CD4-positive, alpha-beta T cell treated with Interleukin-10 for 1 hour (primary cell): ENCODE measurements at places on chromosomes 5 and 9.
A peak's percentile ranks its signal among the peaks of the same experiment; 100 is the strongest.

- no peak for DNase-seq
These were observed 605.1 kb downstream of the ELAVL2 start for GRCh38 chr9:23220957-23221356.

DNA sequence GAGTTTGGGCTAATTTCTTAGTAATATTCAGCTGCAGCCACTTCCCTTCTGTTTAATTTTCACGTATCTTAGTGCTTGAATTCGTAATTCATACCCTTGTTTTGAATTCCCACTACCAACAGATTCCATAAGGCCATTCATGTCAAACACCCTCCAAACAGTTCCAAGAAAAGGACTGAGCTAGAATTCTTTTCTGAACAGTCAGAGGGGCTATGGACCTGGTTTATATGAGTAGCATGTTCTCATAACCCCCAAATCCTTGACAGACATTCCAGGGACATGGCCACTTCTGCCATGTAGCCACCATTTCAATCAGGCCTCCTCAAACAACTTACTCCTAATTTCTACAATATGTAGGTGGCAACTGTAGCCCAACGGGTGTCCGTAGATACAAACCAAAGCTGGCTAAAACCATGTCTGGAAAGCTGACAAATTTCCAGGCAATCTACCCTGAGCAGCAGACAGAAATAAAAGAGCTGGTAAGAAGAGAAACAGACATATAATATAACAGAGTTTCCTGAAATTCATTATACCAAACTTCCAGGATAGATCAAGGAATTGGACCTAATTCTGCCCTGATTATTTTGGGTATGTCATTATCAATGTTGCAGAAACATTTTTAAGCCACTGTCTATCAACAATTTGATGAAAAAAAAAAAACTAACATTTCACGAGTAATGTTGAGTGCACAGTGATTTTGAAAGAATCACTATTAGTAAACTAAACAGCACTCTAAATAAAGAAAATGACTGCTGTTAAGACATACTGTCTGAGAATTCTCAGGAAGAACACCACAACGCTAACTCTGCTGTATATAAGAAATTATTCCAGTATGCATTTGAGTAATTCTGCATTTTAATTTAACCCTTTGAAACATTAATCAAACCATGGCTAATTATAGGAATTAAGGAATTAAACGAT lies 40.7 kb downstream of the EBF1 start:
- DNase-seq: no peak

DNA sequence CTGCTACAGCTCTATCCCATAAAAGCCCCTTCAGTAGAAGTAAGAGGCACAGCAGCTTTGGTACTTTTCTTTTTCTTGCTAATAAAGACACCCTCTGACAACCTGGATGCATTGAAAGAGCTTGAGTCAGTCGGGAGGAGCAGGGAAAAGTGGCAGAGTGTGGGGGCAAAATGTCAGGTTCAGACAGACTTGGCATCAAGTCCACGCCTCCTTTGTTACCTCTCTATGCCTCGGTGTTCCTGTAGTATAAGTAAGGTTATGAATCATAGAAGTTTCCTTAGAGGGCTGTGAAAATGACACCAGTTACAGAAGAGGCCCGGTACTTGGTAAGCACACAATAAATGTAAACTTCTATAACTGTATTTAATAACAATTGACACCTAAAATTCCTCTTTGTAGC lies 133.9 kb downstream of the ESM1 start:
- no peak for DNase-seq

- no peak for DNase-seq
These were observed 276.4 kb downstream of the TMEM167A start for GRCh38 chr5:82800826-82801225.

DNA sequence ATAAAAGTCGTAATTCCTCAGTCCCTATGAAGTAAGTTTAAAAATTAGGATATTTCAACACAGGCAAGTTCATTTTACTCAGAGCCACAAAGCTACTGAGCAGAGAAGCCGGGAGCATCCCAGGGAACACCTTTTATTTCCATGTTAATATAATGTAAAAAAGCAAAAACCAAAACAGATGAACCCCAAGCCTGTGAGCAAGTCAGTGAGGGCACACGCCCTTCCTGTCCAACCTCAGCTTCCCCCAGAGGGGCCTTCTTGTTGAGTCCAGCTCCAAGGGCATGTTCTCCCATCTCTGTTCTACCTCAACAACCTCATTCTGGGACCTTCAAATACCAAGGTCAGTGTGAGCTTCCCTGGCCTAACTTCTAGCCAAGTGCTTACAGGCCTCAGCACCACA lies 24.8 kb downstream of the NSUN2 start:
- no peak for DNase-seq

DNA sequence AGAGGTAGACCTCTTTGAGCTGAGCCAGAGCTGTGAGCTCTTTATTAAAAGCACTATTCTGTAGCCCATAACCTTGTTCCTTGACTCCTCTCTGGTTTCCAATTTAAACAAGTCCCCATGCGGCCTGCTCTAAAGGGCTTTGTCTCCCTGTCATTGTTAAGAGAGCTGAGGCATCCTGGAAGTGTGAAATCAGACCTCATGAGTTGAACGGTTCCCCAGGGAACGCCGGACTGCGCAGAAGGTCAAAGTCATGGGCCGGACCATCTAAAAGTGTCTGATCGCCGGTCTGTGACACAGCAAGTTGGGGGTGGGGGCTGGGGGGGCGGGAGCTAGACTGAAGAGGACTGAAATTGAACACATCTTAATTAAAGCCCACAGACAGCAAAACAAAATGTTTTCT lies 265.8 kb downstream of the SLF1 start:
- no peak for DNase-seq

DNA sequence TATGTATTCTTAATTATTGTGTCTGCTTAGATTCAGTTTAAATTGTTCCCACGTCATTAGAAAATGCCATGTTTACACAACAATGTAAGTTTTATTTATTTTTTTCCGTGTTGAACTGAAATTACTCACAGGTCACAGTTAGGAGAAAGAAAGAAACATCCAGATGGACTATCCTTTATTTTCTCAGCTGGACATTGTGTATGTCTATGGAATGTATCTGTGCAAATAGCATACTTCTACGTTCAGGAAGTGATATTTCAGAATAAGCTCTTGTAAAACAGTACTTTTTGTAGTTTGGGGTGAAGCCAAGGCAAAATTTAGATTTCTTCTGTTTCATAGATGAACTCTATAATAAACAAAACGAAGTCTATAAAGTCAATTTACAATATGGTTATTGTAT lies 249.0 kb upstream of the ZNF608 start:
- DNase-seq: no peak

DNA sequence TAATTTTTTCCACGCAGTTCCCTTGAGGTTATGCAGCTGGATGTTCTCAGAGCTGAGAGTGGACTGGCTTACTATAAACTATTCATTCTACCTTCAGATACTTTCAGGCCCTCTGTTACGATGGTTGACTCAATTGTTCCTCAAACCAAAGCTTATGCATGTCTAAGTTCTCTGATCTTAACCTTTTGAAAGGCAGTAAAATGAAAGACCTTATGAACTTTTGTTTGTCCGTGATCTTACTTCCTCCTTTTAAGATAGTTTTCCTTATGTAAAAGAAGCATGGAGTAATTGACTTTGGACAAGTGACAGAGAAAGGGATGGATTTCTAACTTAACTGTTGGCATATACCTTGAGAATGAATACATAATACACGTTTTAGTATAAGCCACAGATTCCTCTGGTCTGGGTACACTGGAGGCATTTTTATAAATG lies 575.7 kb downstream of the PDE4D start:
- no peak for DNase-seq

- DNase-seq: no peak
These were observed 9.7 kb upstream of the SLC36A2 start for GRCh38 chr5:151357097-151357496.

GRCh38 chr9:91312717-91313325 lies 48.9 kb downstream of the AUH start:
- DNase-seq: no peak

GRCh38 chr9:132042324-132042723 lies 37.3 kb downstream of the MED27 start:
- no peak for DNase-seq

GRCh38 chr9:21854594-21854993 lies 52.2 kb downstream of the MTAP start:
- DNase-seq: no peak

DNA sequence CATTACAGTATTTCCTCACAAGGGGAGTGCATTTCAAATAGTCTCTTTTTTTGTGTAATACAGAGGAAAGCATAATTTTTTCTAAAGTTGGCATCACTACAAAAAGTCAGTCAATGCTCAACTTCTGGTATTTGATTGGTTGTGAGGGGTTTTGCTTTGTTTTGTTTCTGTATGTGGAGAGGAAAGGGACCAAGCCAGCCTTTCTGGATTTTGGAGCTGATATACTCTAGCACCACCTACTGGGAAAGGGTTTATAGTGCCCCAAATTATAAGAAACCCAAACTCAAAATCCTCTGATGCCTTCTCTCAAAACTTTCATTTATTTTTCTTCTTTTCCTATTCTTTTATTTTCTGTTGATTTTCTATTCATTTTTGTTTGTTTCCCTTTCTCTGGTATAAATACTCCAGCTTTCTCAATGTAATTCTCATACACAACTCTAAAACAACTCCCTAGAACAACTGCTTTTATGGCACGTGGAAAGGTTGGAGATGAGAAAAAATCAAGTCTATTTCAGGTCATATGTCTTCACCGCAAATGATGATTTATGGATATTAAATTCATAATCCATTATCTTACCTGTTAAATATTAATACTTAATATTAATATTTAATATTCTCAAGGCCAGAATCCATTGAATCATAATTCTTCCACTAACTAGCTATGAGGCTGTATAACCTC lies 69.5 kb upstream of the ANXA1 start:
- peak; percentile 32 for DNase-seq

- no peak for DNase-seq
These were observed 53.9 kb downstream of the SEMA6A start for GRCh38 chr5:116520771-116521170.

GRCh38 chr5:67192719-67193438 lies 3.7 kb downstream of the CD180 start:
- no peak for DNase-seq

DNA sequence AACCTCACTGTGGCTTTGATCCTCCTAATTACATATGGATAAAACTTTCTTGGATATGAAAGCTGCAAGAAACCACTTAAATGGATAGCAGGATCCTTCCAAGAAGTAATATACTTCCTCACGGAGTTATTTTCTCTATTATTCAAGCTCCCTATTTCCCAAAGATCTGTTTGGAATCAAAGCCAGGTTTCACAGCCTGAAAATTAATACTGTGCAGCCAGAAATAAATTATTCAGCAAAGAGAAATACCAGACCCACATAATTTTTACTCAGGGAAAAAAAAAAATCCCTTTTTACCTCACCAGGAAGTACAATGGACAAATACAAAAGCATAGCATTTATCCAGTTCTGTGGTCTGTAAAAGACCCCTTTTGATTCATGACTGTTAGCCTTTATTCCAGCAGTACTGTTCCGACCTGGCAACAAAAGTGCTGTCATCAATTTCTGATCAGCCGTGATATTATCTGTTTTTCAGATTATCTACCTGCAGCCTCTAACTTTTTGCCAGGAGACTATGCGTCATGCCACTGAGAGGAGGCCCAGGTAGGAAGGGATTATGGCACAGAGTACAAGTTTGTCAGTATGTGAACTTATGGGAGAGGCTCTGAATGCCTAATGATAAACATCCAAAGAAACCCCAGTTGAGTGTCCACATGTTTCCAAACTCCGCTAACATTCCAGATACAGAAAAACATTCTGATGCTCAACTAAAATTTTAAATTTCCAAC lies 57.0 kb downstream of the FBN2 start:
- DNase-seq: no peak

- DNase-seq: no peak
These were observed 143.2 kb downstream of the C9orf152 start for GRCh38 chr9:110064803-110065202.

- DNase-seq: no peak
These were observed 193.9 kb downstream of the MEF2C start for GRCh38 chr5:88688984-88689667.

GRCh38 chr9:7229571-7229970 lies 471.8 kb downstream of the KDM4C start:
- no peak for DNase-seq

- no peak for DNase-seq
These were observed 144.9 kb downstream of the ALDH1A1 start for GRCh38 chr9:72807765-72808445.

DNA sequence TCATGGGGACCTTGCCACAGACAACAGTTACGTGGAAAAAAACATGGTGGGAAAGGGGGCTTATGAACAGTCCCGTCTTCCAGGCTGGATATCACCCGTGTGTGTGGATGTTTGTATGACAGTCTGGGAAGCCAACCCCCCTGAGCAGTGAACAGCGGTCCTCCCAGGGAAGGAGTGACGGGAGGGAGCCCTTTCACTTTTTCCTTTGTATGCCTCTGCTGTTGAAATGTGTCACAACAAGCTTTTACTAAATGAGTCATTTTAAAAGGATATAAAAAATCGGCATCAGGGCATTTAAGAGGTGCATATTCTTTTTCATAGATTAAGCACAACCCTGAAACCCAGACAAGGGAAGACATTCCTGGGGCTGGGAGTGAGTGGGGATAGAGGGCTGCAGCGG lies 5.1 kb downstream of the MYMK start:
- no peak for DNase-seq

DNA sequence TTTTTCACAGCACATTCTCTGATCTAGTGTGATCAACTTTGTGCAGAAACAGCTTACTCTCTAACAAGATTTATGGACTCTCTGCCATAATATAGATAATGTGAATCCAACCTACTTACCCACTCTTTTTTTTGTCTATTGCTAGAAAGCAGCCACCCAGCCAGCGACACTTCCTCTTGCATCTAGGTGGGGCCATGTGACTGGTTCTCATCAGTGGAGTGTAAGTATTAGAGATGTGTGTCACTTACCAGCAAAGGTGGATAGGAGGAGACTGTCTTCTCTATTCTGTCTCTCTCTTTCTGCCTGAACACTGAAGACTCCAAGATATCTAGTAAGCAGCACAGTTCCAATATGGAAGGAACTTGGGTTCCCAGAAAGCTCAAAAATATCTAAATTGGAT lies 174.8 kb downstream of the MCTP1 start:
- no peak for DNase-seq
